Activated effector memory CD4-positive, alpha-beta T cell treated with anti-CD3 and anti-CD28 coated beads, Interleukin-2, amount 50 U/mL, for 16 hours (primary cell): ENCODE measurements at places on chromosomes 4 and X.

DNA sequence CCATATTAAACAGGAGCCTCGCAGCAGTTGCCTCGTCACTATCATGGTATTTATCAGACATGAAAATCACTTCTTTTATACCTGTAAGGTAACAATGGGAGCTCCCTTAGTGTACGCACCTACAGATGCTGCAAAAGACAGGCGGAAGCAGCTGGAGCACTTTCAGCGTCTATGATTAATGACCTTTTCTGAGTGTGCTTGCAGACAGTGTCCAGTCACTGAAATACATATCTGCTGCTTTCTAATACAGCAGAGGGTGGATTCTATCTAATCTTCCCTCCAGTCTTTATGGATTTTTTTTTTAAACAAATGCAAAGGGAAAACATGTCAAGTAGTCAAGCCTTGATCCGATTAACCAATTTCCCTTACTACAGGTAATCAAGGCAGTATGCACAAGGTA is 24.1 kb downstream of the DCTD start:
- no peak for DNase-seq

DNA sequence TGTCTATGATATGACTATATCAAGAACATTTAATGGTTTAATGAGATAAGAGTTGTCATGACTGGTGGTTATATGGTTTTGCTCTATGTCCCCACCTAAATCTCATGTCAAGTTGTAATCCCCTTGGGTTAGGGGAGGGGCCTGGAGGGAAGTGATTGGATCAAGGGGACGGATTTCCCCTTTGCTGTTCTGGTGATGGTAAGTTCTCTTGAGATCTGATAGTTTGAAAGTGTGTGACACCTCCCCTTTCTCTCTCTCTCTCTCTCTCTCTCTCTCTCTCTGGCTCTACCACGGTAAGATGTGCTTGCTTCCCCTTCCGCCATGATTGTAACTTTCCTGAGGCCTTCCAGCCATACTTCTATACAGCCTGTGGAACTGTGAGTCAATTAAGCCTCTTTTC is 803.4 kb downstream of the TRIML1 start:
- DNase-seq: no peak

DNA sequence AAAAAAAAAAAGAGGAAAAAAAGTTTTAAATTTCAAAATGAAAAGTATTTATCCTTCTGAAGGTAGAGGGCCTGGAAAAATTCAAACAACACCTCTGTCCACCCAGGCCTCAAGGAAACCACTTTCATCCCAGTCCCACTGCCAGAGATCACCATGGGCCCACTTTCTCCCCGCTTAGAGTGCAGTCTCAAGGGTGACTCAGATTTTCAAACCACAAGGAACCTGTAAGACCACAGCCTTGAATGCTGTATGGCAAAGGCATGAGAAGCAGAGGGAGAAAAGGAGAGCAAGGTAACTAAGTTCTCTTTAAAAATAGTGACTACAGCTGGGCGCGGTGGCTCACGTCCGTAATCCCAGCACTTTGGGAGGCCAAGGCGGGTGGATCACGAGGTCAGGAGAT is 87.9 kb upstream of the PACRGL start:
- DNase-seq: no peak

GRCh38 chrX:70169281-70169680 is 8.0 kb upstream of the DGAT2L6 start:
- no peak for DNase-seq

DNA sequence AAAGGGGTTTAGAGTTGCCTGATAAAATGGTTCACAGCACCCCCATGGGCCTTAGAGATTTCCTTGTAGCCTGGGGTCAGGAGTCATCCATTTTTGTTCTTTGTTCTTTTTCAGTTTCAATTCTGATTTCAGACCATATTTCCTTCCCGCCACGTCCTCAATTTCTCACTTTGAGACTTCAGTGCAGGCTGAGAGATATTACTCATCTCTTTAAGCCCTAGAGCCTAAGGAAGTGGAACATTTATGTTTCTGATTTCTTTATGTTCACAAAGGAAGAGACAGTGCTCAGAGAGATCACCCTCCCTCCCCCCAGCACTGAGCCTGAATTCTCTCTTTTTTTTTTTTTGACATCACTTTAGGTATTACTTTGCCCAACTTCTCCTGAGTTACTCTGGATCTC is 56.3 kb downstream of the MSN start:
- DNase-seq: peak; percentile 64

GRCh38 chr4:112145790-112146501 is 692 bp downstream of the FAM241A start:
- DNase-seq: peak; percentile 91

- DNase-seq: no peak
Observed at GRCh38 chr4:26407476-26407875, 82.8 kb downstream of the CCKAR start.

DNA sequence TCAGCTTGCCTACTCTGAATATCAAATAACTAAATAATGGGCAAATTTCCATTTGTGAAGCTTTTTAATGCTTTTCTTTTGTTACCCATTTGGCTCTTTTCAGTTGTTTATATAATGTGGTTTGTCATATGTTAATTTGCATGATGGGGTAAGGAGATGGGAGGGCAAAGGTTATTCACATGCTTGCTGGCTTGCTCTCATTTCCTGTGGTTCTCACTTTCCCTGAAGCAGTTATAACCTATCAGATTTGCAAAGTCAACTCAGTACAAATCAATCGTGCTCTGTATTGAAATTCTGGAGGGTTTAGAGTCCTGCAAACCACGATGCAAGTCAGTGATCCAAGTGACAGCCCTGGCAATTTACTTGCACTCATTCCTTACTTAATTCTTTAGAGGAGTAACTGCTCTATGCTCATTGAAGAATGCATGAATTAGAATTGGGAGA is 711.2 kb downstream of the ADGRL3 start:
- DNase-seq: no peak

DNA sequence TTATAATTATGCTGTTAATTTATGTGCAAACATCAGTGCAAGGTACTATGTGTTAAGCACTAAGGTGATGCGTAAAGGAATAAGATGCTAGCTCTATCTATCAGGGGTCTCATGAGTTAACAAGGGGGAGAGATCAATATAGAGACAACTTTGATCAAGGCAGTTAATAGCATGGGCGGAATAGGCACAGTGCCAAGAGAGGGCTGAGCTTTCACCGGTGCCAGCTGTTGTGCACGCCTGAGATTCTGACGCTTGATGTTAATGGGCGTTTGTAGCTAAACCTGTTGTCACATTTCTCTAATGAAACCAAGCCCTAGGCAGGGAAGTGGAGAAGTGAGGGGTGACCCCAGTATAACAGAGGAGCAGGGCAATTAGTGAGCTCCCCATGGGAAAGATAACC is 86.0 kb upstream of the NMU start:
- no peak for DNase-seq

- DNase-seq: peak; percentile 62
Observed at GRCh38 chr4:18075823-18076433, 54.4 kb upstream of the LCORL start.

GRCh38 chrX:23525531-23525930 is 141.8 kb upstream of the PRDX4 start:
- DNase-seq: no peak

- no peak for DNase-seq
Observed at GRCh38 chrX:82676386-82676785, 831.7 kb upstream of the POU3F4 start.

GRCh38 chr4:137966504-137966903 is 275.6 kb downstream of the SLC7A11 start:
- no peak for DNase-seq

- DNase-seq: peak; percentile 17
Observed at GRCh38 chrX:790783-791360, 160.3 kb downstream of the SHOX start.

- no peak for DNase-seq
Observed at GRCh38 chrX:40106676-40107290, 9.0 kb upstream of the BCOR start.

DNA sequence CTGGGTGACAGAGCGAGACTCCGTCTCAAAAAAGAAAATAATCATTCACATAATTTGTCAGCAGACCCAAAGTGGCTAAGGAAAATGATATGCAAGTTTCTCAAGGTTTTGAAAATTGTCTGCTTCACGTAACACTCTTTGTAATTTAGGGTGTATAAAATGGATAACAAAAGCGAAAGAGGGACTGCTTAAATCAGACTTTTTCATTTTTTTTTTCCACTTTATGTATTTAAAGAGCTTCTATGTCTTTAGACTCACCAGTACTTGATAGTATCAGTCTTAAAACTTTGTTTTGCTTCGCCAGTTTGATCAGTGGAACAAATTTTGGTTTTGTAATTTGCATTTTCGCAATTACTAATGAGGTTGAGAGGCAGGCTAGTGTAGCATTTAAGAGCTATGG is 34.6 kb downstream of the USP9X start:
- DNase-seq: no peak

- no peak for DNase-seq
Observed at GRCh38 chr4:56976283-56976836, 1.0 kb downstream of the NOA1 start.

DNA sequence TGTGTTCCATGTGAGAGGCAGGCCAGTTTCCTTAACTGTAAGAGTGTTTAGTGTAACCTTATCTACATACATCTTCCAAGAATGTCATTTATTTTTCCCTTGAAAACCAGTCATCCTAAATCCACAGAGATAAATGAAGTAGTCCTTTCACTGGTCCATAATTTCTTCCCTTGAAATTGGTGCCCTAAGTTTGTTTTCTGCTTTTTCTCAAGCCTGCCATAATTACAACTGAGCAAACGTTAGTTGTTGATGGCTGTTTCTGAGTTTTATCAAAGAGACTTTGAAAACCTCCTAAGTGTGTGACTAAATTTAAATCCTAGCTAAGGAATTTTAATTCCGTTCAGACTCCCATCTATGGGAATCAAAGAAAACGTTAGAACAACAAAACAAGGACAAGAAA is 3.6 kb upstream of the TDO2 start:
- no peak for DNase-seq

DNA sequence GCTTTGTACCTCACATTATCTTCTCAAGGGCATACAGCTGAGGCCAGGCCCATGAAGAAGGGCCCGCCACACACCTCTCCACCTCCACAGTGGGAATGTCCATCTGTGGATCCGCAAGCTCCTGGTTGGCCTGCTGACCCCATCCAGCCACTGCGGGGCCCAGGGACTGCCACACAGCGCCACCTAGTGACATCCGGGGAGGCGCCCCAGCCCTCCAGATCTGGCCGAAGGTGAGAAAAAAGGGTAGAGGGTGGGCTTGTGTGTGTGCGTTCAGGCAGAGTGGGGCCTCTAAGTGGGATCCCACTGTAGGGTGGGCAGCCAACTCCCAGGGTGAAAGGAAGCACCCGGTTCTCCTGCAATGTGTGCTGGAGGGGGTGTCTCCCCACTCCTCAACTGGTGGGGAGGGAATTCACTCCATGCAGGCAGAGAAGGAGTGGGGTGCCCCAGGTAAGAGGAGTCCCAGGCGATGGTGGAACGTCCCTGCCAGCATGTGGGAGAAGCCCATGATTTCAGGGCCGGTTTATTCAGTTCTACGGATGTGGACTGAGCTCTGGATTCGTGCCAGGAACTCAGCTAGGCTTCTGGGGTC is 117.3 kb downstream of the ENPP6 start:
- peak; percentile 78 for DNase-seq

- DNase-seq: no peak
Observed at GRCh38 chrX:10726647-10727046, 106.3 kb upstream of the MID1 start.

DNA sequence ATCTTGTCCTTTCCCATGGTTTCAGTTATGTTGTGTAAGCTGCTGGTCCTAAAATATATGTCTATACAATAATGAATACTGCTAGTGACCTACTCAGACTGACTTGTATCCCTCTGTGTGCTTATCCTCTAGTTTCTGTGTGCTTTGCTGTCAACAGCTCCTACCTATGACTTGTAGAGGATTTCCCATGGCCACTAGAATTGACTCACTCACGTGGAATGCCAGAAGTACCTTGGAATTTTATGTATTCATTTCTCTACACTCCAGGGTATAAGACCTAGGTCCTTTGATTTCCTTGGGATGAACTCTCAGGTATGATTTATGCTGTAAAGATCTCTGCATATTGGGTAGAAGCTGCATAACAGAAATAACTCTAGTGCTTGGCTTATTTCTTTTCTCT is 279.9 kb upstream of the SLIT2 start:
- DNase-seq: no peak

DNA sequence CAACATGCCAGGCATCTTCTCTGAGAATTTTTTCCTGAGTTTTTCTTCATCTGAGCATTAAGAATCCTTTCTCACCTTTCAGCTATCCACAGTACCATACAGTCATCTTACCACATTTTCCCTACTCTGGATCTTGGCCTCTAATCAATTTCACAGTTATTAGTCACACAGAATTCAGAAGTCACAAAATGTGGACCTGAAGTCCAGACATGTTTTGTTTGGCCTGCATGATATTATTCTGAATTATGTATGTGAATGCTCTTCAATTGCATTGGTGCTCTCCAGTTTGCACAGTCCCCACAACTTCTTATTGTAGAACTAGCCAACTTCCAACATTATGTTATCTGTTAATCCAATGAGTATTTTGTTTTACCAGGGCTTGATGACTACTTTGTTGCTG is 102.3 kb upstream of the GRIA3 start:
- DNase-seq: no peak

DNA sequence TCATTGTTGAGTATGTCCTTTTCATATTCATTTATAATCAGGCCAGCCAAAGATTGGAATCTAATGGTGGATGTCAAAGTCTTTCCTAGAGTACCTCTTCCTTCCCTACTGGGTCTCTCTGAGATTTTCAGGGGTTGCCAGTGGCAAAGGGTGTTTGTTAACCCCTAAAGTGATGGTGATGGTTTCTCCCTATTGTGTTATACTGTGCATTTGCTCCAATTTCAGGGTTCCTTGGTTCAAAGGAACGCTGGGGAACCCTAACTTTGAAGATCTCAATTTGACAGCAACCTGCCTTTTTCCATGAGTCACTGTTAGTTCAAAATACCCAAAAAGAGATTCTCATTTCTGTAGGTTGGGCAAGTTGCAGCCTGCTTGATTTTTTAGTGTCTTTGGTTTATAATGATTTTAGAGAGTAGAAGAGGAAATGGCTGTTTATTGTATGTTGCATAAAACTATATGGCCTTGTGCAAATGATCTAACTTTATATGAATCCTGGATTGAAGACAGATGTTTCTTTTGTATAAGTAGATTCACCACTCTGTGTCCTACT is 23.0 kb downstream of the GAB1 start:
- DNase-seq: no peak

DNA sequence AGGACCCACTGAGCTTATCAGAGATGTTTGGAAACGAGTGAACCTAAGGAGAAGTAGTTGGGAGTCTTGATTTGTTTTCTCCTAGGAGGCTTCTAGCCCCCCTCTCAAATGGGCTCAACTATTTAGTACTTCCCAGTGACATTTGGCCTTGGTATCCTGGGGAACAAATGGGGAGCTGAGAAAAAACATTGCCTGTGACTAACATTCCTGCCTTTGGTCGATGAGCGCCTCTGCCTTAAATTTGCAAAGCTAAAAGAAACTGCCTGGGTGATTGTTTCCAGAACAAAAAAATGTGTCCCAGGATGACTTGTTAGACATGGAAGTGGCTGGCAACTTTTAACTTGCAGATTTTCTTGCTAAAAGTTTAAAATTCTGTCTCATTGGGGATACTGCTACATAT is 58.8 kb upstream of the IGFBP7 start:
- DNase-seq: no peak
